ENCODE measurements at places on chromosomes 1 and 21. TPM values are rescaled to one million over a fixed set of nuclear protein-coding genes. Genes with fewer than 3 reads are reported as not detected.

DNA sequence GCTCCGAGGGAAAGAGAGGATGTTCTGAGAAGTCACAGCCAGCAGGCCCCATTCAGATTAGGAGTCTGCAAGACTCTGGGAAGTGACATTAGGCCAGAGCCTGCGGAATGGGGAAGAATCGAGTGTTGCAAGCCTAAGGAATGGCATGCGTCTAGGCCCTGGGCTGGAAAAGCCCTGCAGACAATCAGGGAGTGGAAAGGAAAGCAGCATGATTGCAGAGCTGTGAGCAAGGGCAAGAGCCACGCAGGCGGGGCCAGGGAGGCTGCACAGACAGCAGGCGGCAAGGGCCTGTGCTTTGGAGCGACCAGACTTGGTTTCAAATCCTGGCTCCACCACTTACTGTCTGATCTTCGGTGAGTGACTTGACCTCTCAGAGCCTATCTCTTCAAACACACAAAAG, 118.2 kb downstream of the RRAGC start:
- no peak for DNase-seq

- DNase-seq, result no peak
These were observed 80.6 kb downstream of the ERG start for GRCh38 chr21:38417726-38418125.

DNA sequence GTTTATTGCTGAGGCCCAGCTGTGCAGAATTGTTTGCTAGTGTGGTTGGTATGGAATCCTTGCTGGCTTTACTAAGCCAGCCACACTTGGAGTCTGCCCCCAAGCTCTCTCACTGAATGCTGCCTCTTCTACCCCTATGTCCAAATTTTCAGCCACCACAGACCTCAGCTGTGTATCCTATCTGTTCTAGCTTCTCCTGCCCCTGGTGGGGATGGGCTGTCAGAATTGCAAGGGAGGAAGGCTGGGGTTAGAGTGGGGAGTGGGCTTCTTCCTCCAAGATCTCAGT, 4.4 kb downstream of the NHLH1 start:
- no peak for DNase-seq

DNA sequence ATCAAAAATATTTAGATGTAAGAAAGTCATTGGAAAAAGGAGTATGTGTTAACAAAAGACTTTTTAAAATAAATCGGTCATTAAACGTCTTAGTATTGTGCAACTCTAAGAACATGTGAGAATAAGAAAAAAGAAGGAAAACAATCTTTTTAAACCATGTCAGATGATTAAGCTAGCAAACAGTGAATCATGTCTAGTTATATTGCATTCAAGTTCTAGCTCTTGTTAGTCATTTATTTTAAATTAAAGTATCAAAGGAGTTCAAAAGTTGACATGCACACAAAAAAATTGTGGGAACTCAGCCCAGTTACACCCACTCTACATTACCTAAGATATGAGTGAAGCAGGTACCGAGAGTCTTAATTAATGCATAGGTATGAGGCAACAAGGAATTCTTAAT, 9.8 kb downstream of the FRRS1 start:
- no peak for DNase-seq

DNA sequence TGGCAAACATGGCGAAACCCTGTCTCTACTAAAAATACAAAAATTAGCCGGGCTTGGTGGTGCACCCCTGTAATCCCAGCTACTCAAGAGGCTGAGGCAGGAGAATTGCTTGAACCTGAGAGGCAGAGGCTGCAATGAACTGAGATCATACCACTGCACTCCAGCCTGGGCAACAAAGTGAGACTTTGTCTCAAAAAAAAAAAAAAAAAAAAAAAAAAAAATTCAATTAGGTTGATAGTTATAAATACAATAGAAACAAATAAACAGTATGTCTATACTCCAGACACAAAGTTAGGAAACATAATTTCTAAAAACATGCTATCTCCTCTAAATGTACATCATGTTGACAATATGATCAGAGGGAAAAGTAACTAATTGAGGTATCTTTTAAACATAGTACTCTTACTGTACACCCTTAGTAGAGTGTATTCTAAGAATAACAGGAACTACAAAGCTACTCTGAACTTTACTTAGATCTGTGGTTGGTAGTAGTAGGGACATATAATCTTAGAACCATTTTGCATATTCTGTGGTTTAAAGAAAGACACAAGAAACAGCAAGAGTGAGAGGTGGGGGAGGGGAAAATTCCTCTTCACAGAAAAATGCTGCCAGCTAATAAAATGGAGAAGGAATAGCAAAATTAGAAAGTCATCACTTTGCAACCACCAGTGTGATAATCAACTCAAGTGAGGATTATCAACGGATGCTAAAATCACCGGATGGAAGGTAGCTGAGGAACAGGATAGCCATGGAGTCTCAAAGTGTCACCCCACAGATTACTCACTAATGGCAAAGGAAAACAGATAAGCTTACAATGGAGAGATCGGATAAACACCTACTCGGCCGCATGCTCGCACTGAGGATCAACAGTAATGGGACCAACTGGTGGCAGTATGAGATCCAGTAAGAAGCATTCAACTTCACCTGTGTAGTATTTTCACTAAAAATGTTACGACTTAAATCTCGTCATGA, 35.0 kb downstream of the MTOR start:
- no peak for DNase-seq

GRCh38 chr1:229047840-229048620, 222.9 kb upstream of the RAB4A start:
- DNase-seq, result no peak

DNA sequence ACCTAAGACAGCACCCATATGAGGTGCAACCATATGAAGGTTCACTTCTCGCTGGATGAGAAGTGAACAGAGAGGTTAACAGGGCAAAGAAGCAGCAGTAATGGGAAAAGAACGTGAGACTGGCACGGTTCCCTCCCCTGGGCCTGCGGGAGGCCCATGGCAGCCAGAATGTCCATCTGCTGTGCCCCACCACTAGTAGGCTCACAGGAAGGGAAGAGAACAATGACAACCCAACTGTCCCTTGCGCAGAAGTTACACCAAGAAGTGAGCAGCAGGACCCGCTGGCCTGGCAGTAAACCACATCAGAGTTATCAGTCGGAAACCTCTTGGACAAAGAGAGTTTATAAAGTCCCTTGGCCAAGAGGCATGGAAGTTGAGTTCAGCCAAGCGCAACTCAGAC, 11.3 kb downstream of the HIVEP3 start:
- DNase-seq, result no peak

The RHOC gene
- 257 TPM for total RNA-seq

The CD84 gene
- total RNA-seq, result not detected

The MAEL gene
- total RNA-seq, result not detected

The ANGPTL1 gene
- not detected for total RNA-seq
